Umbilical cord (tissue), 2 donors: ENCODE measurements at places on chromosomes 1 and 21. TPM values are rescaled to one million over a fixed set of nuclear protein-coding genes. Genes with fewer than 3 reads are reported as not detected.

ARF1 gene
- total RNA-seq = 159 TPM

AADACL4 gene
- total RNA-seq = not detected

DNA sequence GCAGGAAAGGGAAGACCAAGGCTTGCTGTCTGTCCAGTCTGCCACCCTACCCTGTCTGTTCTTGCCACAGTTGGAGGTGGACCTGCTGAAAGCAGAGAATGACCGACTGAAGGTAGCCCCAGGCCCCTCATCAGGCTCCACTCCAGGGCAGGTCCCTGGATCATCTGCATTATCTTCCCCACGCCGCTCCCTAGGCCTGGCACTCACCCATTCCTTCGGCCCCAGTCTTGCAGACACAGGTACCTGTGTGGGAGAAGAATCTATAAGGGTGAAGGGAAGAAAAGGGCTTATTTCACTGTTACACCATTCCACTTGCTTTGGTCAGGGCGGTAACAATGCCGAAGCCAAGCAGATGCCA lies 20.3 kb upstream of the IPO9 start:
- no peak for DNase-seq

GRCh38 chr1:11339346-11340232 lies 66.6 kb downstream of the UBIAD1 start:
- no peak for DNase-seq

GRCh38 chr1:236654957-236655356 lies 31.3 kb upstream of the ACTN2 start:
- DNase-seq = peak; percentile 79

GRCh38 chr1:206657751-206658150 lies 22.4 kb downstream of the DYRK3 start:
- no peak for DNase-seq

DNA sequence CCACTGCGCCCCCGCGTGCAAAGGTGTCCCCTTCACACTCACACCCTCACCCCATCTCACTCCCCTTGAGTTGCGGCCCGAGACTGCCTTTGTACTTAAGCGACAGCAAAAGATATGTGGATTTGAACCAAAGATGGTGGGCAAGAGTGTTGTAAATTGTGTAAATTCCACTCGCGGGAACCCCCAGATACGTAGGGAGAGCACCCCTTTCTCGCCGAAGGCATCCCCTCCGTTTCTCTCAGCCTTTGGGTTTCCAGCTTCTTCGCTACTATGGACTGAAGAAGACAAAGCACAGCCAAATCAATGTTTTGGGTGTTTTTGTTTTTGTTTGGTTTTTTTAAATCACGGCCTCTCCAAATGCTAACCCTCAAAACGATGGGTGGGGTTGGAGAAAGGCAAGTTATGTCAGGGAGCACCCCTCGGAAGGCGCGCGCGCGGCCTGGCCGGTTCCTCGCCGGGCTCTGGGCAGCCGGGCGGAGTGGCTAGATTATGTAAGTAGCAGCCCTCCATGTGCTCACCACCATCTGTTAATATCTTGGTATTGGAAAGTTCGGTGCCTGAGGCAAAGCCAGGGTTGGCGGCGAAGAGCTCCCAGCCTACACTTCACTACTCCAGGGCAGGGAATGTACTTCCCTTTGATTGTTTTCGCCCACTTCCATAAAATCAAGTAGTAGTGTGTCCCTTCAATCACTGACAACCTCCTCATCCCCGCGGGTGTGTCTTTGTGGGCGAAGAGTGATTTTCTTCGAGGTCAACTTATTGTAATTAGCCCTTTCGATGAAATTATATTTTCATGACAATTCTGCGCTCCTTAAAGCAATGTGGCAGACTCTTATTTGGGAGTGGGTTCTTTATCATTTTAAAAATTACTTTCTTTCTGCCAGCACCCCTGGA lies 4.0 kb upstream of the PROX1 start:
- no peak for DNase-seq

DNA sequence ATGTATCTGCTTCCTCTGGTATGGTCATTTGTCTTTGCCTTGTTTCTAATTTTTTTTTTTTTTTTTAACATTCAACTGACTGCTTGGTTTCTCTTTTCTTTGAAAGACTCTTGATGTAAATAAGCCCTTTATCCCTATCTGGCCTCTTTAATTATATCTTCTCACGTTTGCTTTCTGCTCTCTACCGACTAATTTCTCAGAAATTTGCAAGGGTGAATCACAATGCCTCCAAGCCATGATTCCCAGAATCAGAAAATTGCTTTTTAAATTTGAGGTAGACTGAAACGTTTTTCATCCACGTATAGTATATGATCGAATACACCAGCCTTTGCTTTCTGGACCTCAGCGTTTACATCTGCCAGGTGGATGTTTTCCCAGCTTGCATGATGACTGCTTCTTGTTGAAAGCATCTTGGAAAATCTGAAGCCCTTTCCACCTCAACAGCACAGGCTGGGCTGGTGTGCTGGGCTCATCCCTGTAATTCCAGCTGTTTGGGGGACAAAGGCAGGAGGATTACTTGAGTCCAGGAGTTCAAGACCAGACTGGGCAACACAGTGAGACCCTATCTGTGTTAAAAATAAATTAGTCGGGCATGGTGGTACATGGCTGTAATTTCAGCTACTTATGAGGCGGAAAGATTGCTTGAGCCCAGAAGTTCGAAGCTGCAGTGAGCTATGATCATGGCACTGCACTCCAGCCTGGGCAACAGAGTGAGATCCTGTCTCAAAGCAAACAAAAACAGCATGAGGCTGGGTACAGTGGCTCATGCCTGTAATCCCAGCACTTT lies 35.0 kb upstream of the GPR137B start:
- no peak for DNase-seq
